Cerebellar cortex (tissue), 1 donor: ENCODE measurements at places on chromosomes 5 and 9.

- DNase-seq = no peak
These were observed 170.9 kb downstream of the DCP2 start for GRCh38 chr5:113147537-113147936.

DNA sequence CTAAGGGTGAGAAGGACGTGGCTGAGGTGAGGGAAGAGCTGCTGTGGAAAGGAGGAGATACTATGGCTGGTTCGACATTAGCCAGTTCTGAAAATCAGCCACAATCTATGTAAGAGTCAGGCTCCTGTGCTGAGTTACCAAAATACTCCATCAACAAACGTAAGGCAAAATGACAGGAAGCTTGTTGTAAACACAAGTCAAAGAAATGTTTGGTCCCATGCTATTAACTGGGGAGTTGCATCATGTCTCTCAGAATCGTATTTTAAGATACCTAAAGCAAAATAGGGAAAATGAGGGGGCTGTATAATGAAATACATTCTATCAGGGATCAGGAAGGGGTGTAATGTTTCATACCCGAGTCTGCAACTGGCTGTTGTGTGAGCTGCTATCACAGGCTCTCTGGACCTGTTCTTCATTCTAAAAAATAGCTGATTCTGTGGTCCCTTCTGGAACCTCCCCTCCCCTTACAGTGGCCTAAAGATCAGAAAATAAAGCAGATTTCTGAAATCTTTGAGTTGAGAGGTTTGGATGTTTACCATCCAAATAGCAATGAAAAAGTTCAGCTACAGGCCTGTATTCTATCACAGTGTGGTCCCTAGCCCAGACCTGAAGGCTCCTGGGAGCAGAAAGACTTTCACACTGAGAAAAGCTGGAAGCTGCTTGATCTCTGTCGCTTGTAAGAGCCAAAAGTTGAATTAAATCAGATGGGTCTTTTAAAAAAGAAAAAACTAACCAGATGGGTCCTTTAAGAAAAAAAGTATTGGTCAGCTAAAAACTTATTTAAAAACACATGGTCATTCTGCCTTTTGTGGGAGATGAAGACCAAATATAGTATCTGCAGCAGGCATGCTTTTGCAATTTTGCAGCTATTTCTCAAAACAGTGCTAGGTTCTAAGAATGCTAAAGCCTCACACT, 97.8 kb upstream of the SMC5 start:
- peak; percentile 40 for DNase-seq

GRCh38 chr9:74772121-74772520, 115.6 kb downstream of the TRPM6 start:
- DNase-seq = no peak

- DNase-seq = no peak
These were observed 84.9 kb upstream of the ANKRD55 start for GRCh38 chr5:56317923-56318561.

DNA sequence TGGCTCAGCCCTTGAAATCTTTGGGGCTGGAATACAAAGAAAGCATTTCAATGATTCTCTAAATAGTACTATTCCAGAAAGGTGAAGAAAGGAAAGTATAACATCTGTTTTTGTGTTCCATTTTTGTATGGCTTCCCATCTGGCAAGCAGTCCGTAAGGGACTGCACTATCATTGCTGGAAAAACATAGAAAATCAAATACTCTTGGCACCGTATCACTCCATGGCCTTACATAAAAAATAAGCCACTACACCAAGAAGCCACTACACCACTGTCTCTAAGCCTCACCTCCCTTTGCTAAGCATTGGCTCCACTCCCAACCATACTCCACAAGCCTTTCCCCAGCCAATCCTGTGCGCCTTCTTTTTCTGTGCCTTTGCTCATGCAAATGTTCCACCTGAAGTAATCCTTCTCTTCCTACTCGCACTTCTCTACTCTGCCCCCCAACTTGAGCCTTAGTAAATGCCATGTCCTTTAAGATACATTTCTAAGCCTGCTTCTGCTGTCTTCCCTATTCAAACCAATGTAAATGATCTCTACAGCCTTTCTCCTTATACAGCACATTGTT, 454.6 kb upstream of the TUSC1 start:
- DNase-seq = no peak

DNA sequence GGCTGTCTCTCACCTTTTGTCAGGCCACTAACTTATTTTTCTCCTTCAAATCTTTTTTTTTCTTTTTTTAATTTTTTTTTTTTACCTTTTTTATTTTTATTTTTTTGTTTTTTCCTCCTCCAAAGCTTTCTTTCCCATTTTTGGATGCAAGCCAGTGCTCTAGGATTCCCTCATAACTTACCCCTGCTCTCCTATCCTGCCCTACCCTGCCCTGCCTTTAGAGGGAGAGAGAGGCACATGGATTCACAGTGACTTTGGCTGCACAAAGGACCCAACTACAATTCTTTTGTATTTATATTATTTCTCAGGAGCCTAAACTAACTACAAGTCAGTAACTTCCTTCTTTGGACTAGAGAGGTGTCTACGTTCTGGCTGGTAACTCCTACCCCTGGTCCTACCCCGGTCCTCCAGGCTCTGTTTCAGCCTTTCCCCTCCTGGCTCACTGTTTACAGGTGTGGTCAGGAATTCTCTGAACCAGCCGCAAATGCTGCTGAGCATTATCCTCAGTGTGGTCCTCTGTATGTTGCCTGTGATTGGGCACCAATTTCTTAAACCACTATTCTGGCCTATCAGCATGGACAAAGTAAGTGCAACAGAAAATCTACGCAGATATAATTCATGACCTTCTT, 8.4 kb upstream of the RUSC2 start:
- peak; percentile 65 for DNase-seq

DNA sequence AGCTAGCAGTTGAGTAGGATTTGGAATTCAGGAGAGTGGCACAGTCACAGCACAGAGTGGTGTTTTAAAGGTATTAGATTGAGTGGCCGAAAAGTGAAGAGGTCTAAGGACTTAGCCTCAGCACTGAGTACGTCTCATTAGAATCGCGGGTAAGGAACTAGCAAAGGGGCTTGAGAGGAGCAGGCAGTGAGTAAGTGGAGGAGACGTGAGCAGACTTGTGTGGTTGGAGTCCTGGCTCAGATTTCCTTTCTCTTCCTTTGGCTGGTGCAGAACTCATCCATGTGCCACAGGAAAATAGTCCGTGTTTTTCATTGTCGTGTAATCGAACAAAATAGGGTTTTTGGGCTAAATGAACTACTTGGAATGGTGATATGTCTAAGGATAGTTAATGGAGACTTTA, 3.4 kb downstream of the EXOSC2 start:
- DNase-seq = no peak

GRCh38 chr9:94713436-94714215, 12.9 kb upstream of the AOPEP start:
- DNase-seq = no peak

DNA sequence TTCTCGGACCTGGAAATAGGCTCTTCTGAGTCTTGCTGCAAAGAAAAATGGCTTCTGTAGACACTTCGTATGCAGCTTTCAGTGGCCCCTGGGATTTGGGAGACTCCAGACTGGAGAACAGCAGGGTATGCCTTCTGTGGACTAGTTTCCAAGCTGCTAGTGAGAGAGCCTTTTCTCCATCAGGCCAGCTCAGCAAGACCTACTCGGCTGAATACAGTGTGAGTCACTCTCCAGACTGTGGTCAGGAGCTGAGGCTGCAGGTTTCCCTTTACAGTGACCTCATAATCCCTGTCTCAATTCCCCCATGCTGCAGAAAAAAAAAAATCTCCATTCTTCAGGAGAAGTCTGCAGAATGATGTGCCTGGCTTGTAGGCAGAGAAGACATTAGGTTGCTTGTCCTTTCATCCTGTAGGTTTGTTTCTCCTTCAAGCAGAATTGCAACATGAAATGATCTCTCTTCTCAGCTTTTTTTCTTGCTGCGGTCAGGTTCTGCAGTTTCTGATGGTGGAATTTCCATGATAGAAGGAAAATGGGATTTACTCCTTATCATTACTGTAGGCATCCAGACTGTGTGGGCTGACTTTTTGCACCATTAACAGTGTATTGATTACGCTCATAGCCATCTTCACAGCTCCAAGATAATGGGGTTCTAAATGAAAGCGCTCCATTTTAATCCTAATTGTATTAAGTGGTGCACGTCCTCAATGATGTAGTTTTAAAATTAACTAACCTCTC, 78.3 kb upstream of the TNFSF8 start:
- DNase-seq = peak; percentile 23

DNA sequence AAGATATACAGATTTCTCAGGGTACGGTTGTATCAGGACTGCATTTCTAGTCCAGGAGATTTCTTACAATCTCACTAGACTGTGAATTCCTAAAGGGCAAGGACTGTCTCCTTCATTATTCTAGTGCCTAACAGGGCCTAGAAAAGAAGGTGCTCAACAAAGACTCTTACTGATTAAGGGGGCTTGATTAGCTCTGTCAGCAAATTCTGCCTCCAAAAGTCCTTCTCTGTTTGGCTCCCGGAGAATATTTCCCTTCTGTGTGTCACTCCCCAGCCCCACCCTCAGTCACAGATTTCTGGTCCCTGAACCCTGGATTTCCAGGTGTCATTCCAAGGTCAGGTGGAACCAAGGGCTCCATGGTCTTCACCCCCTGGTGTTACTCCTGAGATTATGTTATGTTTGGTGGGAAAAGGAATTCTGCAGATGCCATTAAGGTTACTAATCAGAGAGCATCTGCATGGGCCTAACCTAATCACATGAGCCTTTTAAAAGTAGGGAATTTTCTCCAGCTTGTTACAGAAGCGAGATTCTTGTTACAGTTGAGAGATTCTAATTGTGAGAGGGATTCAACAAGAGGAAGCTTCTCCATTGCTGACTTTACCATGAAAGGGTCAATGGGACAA, 167.7 kb upstream of the LHFPL2 start:
- DNase-seq = no peak

DNA sequence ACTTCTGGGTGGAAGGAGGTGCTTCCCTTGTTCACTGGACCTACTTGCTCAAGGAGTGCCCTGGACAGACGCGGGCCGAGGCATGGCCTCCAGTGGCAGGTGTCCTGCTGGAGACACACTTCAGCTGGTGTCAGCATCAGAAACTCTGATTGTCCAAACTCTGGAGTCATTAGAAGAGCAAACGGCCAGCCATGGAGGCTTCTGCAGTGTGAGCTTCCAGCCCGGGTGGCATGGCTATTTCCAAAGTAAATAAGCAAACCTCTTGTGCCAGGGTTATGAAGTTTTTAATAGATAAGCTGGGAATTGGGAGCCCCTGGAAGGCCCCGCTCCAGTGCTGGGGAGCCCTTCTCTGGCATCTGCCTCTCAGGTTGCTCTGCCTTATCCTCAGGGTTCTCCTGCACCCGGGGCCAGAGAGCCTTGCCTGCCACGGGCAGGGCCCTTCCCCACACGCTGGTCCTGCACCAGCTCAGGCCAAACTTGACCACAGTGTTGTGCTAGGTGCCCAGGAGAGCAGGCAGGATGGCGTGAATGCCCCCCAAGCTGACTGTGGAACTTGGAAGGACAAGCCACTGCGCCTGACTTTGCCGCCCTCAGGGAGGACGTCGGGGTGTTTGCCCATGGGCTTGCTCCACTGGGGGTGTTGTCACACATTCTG, 285.6 kb downstream of the GADD45G start:
- DNase-seq = no peak

DNA sequence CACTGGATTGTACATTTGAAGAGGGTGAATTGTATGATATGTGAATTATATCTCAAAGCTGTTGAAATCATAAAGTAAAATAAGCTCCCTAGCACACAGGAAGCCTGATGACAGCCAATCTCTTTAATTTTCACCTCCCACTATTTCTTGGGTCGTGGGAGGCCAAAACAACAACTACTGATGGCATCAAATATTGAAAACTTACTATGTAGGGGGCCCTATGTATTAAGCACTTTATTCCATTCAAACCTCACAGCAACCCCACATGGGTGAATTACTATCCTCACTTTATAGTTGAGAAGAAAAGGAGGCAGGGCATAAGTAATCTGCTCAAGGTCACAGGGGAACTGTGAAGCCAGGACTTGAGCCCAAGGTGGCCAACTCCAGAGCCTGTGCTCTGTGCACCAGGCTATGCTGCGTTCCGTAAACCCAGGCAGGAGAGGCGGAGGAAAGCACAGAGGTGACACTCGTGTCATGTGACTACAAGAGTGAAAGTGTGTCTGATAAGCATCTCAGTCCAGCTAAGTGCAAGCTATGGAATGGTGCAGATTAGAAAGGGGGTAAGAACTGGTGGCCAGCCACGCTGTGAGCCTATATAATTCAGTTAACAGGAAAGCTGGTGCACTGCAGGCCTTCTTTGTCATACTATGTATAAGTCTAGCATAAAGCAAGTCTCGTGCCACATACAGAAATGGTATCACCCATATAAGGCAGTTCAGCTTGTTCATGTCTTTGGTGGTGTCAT, 221.0 kb downstream of the DCP2 start:
- no peak for DNase-seq

- DNase-seq = no peak
These were observed 113.3 kb downstream of the MTREX start for GRCh38 chr5:55421074-55421529.

GRCh38 chr9:93376411-93376810, 75.1 kb upstream of the FAM120A start:
- DNase-seq = no peak

GRCh38 chr5:142053426-142054151, 40.8 kb upstream of the GNPDA1 start:
- peak; percentile 90 for DNase-seq

- peak; percentile 13 for DNase-seq
These were observed 199.7 kb downstream of the ROR2 start for GRCh38 chr9:91750343-91750742.

GRCh38 chr5:88824892-88825583, 57.9 kb downstream of the MEF2C start:
- peak; percentile 66 for DNase-seq

DNA sequence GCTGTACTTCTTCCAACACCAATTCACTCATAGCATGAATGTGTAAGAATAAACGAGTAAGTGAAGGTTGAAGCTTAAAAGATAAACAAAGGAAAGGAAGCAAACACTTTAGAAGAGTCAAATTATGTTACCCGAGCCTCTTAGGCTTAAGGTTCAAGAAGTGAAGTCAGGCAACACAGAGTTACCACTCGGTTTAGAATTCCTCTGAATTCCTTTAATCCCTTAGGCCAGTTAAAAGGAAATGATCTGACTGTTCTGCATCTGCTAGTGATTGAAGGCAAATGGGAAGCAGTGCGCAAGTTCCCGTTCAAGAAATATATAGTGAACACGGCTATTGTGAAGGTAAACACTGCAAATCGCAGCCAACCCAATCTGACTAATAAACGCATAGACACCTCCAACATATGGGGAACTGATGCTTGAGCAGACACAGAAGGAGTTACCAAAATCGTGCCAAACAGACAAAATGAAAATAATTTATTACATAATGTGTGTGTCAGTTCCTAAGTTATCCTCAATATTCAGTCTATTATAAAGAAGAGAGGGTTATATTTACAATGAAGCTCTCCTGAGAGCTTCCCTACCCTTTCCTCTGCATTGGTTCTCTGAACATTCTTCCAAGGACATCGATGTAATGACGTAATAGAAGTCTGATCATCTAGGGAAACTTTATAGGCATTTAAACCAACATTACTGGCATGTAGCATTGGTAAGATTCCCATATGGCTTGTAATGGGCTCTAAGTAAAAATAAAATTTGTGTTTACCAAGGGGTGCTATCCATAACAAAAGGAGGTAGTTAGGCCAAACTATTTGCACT, 837.1 kb upstream of the ZNF608 start:
- DNase-seq = peak; percentile 50

GRCh38 chr5:45680950-45681349, 15.2 kb downstream of the HCN1 start:
- no peak for DNase-seq

GRCh38 chr9:98185021-98185567, 7.3 kb downstream of the CORO2A start:
- no peak for DNase-seq
